Effector memory CD8-positive, alpha-beta T cell (primary cell): ENCODE measurements at places on chromosomes 16 and 17.

GRCh38 chr16:89860747-89861304 is 12.6 kb upstream of the TCF25 start:
- peaks cover 29% of the 10 kb centered on the region for H3K4me1 ChIP-seq
- no peak overlapping the region for H3K4me3 ChIP-seq
- peaks cover 3% of the 10 kb centered on the region for H3K36me3 ChIP-seq
- DNase-seq: peak; percentile 70
- no peaks in the 10 kb centered on the region for H3K27me3 ChIP-seq
- H3K27ac ChIP-seq: peak overlapping the region; percentile 44

GRCh38 chr17:81037798-81038733 is 3.1 kb downstream of the BAIAP2 start:
- H3K27me3 ChIP-seq: no peaks in the 10 kb centered on the region
- H3K27ac ChIP-seq: no peak overlapping the region
- H3K4me1 ChIP-seq: peaks cover 16% of the 10 kb centered on the region
- DNase-seq: no peak

DNA sequence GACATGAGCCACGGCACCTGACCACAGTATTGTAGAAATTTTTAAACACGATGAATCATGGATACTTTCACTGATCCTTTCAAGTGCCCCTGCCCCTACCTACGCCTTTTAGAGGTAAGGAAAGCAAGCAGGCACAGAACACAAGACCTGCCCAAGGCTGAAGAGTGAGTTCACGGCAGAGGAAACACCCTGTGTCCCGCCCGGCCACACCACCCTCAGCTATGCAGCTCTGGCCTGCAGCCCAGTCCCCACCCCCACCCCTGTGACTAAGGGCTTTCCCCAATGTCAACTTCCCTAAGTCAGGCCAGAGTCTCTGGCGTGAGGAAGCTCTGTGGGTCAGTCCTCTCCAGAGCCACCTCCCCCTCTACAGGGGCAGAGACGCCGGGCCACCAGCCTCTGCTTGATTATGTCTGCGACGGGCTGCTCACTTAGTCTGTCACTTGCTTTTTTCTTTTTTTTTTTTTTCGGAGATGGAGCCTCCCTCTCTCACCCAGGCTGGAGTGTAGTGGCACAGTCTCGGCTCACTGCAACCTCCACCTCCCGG is 8.4 kb downstream of the SLC16A5 start:
- no peak for DNase-seq
- H3K27ac ChIP-seq: no peak overlapping the region
- peaks cover 5% of the 10 kb centered on the region for H3K36me3 ChIP-seq
- no peaks in the 10 kb centered on the region for H3K27me3 ChIP-seq
- H3K4me3 ChIP-seq: no peak overlapping the region

DNA sequence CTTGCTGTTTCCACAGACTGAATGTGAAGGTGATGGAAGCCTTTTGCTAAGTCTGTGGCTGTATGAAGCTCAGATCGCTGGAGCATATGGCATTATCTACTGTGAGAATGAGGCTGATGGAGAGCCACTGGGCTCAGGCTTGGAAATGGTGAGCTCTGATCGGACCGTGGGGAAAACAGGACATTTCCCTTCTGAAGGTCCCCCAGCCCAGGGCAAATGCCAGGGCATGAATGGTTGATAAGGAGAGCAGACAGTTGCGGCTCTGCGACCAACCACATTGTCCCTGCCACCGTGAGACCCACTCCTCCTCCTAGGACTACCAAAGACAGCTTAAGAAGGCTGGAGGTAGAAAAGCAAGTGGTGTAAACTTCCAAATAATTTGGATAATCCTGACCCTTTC is 4.7 kb upstream of the CUEDC1 start:
- H3K4me3 ChIP-seq: no peak overlapping the region
- no peak for DNase-seq
- H3K27ac ChIP-seq: no peak overlapping the region
- H3K4me1 ChIP-seq: peaks cover 23% of the 10 kb centered on the region

DNA sequence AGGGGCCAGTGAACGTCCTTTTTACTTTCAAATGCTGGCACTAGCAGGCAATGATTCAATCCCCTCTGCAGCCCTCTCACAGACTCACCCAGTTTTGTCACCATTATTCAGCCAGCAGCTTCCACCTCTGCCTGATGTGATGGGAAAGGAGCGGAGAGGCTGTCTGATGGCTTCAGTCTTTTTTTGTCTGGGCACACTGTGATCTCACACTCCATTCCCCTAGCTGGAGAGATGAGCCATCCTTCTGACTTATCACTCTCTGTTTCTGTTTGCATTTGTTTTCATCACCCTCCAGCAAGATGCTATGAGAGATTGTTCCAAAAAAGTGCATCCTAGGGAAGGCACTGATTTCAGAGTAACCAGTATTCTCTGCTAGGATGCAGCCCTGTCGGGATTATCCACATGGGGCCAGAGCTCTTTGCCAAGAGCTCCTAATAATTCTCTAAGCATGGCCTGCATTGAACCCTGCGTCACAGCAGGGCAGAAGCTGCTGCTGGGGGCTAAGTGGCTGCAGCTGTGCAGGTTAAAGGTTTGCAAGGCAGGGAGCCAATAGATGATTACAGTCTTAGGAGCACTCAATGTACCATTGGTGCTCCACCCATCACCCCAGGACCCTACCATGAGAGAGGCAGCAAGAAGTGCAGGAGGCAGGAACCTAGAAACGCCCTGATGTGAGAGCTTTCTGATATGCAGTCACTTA is 236.1 kb upstream of the C16orf82 start:
- no peaks in the 10 kb centered on the region for H3K4me1 ChIP-seq
- DNase-seq: no peak
- H3K27me3 ChIP-seq: peaks cover 43% of the 10 kb centered on the region
- H3K27ac ChIP-seq: no peak overlapping the region

GRCh38 chr16:12532871-12533610 is 270.6 kb downstream of the CPPED1 start:
- peak overlapping the region; percentile 59 for H3K4me3 ChIP-seq
- peaks cover 37% of the 10 kb centered on the region for H3K4me1 ChIP-seq

DNA sequence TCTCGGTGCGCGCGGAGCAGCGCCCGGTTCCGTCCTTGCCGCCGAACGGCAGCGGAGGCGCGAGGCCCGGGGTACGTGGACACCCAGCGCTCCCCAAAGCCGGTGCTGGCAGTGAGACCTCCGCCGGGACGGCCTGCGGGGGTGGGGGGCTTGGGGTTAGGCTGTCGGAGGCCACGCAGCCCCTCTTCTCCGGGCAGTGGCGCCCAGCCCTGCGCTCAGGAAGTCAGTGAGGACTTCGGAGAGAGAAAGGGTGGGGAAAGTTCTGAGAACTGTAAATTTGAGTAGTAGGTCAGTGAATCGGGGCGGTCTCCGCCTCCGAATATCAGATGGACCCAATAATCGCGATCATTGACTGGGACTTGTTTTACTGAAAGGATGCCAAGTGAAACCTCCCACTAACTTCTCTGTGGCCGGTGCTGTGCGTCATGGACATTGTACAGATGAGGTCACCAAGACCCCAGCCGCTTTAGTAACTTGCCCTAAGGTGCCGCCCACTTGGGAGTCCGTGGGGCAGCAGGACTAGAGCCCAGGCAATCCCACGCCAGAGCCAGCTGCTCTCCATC is 468 bp downstream of the IL4R start:
- peak; percentile 35 for DNase-seq
- peak overlapping the region; percentile 94 for H3K27ac ChIP-seq
- H3K4me1 ChIP-seq: peaks cover 46% of the 10 kb centered on the region
- H3K4me3 ChIP-seq: peak overlapping the region; percentile 89

DNA sequence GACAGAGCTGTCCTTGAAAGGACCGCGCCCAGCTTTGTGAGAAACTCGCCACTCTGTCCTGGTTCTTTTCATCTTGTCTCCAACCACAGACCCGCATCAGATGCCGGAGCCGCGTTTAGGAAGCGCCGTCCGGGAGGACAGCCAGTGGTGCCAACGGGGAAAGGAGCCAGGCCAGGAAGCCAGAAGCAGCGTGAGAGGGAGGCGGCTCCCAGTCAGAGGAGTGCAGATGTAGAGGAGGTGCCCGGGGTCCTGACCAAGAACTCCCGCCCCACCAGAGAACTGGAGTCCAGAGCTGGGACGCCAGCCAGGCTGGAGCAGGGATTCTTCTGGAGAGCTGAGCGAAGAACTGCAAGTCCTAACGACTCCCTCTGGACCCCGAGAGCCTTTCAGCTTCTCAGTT is 49.3 kb upstream of the TNRC6C start:
- H3K4me1 ChIP-seq: peaks cover 2% of the 10 kb centered on the region
- no peak for DNase-seq
- no peak overlapping the region for H3K4me3 ChIP-seq
- H3K36me3 ChIP-seq: no peaks in the 10 kb centered on the region

DNA sequence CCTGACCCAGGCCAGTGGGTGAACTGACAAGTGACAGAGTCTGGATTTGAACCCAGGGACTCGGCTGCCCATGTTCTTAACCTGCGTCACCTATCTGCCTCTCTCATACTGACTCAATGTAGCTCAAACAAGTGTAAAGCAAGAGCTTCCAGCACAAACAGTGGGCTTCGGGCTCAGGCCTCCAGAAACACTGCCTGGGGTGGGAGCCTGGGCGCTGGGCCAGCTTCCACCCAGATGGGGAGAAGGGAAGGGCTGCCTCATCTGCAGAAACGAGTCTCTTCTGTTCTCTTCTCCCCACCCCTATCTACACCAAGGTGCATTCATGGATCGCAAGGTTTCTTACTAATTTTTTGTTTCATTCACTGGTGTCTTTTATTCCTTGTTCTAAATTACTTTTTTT is 1.3 kb downstream of the CDRT4 start:
- no peak overlapping the region for H3K4me3 ChIP-seq
- H3K4me1 ChIP-seq: no peaks in the 10 kb centered on the region
- H3K36me3 ChIP-seq: no peaks in the 10 kb centered on the region
- DNase-seq: no peak
- H3K27ac ChIP-seq: no peak overlapping the region

DNA sequence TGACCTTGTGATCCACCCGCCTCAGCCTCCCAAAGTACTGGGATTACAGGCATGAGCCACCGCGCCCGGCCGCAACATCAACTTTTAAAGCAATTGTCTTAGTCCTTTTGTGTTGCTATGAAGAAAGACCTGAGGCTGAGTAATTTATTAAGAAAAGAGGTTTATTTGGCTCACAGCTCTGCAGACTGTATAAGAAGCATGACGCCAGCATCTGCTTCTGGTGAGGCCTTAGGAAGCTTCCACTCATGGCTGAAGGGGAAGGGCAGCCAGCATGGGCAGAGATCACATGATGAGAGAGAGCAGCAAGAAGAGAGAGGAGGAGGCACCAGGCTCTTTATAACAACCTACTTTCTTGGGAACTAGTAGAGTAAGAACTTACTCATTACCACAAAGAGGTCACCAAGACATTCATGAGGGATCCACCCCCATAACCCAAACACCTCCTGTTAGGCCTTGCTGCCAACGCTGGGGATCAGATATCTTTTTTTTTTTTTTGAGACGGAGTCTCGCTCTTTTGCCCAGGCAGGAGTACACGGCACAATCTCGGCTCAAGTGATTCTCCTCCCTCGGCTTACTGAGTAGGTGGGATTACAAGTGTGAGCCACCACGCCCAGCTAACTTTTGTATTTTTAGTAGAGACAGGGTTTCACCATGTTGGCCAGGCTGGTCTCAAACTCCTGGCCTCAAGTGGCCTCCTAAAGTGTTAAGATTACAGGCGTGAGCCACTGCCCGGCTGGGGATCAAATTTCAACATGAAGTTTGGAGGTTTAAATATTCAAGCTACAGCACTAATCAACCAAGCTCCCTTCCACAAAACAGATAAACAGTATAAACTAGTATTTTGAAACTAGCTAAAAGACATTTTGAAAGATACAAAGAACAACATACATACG is 21.4 kb upstream of the GPT2 start:
- peaks cover 7% of the 10 kb centered on the region for H3K36me3 ChIP-seq
- no peaks in the 10 kb centered on the region for H3K4me1 ChIP-seq
- no peak overlapping the region for H3K27ac ChIP-seq
- no peak overlapping the region for H3K4me3 ChIP-seq
- peaks cover 7% of the 10 kb centered on the region for H3K27me3 ChIP-seq

- H3K27me3 ChIP-seq: no peaks in the 10 kb centered on the region
- H3K27ac ChIP-seq: no peak overlapping the region
- peak overlapping the region; percentile 84 for H3K4me3 ChIP-seq
- peaks cover 36% of the 10 kb centered on the region for H3K4me1 ChIP-seq
- DNase-seq: peak; percentile 82
- peaks cover 25% of the 10 kb centered on the region for H3K36me3 ChIP-seq
These were observed 8.3 kb downstream of the HS3ST3B1 start for GRCh38 chr17:14308965-14309879.

GRCh38 chr16:55824473-55825000 is 8.4 kb downstream of the CES1 start:
- no peak overlapping the region for H3K4me3 ChIP-seq
- no peak overlapping the region for H3K27ac ChIP-seq
- no peak for DNase-seq
- H3K27me3 ChIP-seq: peaks cover 80% of the 10 kb centered on the region

- H3K27me3 ChIP-seq: no peaks in the 10 kb centered on the region
- peaks cover 50% of the 10 kb centered on the region for H3K36me3 ChIP-seq
- no peaks in the 10 kb centered on the region for H3K4me1 ChIP-seq
- no peak overlapping the region for H3K27ac ChIP-seq
These were observed 57.0 kb downstream of the NSRP1 start for GRCh38 chr17:30173649-30174048.

GRCh38 chr17:43846221-43846712 is 709 bp upstream of the CD300LG start:
- peaks cover 7% of the 10 kb centered on the region for H3K4me1 ChIP-seq
- DNase-seq: peak; percentile 74
- no peak overlapping the region for H3K27ac ChIP-seq
- no peak overlapping the region for H3K4me3 ChIP-seq
- peaks cover 35% of the 10 kb centered on the region for H3K27me3 ChIP-seq

DNA sequence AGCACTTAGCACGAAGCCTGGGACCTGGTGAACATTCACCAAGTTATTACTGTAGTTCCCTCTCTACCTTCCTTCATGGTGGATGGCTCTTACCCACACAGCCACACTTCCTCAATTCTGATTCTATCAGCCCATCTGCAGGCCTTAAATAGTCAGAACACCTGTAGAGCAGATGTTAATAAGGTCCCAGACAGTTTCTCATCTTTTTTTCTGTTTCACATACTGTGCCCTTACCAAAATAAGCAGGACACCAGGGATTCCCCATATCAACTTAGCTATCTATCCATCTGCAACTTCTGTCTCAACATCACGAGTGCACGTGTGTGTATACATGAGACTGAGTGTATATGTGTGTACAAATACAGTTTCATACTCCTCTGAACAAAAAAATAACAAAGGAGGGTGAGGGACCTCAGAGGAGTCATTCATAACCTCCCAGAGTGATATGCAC is 2.8 kb downstream of the RECQL5 start:
- H3K4me1 ChIP-seq: peaks cover 10% of the 10 kb centered on the region
- no peak overlapping the region for H3K27ac ChIP-seq
- H3K27me3 ChIP-seq: no peaks in the 10 kb centered on the region
- H3K36me3 ChIP-seq: peaks cover 22% of the 10 kb centered on the region
- H3K4me3 ChIP-seq: no peak overlapping the region
- no peak for DNase-seq

GRCh38 chr16:87824991-87825841 is 44.1 kb downstream of the SLC7A5 start:
- peaks cover 91% of the 10 kb centered on the region for H3K36me3 ChIP-seq
- peaks cover 7% of the 10 kb centered on the region for H3K4me1 ChIP-seq
- H3K4me3 ChIP-seq: no peak overlapping the region
- no peaks in the 10 kb centered on the region for H3K27me3 ChIP-seq
- DNase-seq: no peak
